ENCODE measurements at places on chromosomes 2 and 18.

DNA sequence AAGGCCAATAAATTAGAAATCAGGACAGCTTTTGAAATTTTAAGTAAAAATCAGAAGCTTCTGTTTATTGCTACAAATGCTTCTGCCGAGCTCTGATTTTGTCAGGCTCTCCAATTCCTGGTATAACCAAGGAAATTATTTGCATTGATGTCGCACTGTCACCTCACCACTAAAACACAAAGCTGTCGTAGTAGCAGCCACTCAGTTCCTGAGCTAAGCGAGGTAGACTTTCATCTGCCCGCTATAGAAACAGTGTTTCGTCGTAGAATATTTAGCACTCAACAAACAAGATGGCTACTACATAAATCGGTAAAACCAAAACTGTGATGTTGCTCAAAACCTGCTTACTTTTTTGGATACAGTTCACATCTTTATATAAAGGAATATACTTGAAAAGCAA is 141.3 kb upstream of the FOSL2 start:
- DNase-seq: no peak

DNA sequence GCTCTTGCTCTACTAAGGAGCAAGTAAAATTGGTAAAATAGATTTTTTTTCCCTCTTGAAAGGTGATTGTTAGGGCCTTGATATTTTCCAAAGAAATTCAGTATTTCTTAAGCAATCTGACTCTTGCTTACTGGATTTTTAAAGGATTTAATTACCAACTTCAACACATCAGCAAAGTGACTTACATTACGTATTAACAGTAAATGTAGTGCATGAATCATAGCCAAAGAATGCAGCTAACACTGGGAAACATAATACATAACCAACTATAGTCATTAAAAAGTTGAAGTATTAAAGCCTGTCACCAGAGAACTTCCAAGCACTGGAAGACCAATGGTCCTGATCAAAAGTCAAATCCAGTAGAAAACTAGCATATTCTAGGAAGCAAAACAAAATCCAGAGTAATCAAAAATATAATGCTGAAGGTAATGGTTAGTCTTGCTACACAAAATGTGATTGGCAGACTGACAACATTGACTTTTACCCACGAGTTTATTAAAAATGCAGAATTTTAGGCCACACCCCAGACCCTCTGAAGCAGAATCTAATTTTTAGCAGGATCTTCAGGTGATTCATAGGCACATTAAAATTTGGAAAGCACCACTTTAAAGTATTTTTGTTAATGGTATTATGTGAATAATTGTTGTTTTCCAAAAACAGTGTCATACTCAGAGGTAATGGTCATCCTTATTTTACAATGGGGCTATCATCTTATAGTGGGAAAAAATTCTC is 31.8 kb upstream of the CAVIN2 start:
- DNase-seq: peak; percentile 90

GRCh38 chr18:75698861-75699260 is 271.4 kb upstream of the SMIM21 start:
- no peak for DNase-seq

DNA sequence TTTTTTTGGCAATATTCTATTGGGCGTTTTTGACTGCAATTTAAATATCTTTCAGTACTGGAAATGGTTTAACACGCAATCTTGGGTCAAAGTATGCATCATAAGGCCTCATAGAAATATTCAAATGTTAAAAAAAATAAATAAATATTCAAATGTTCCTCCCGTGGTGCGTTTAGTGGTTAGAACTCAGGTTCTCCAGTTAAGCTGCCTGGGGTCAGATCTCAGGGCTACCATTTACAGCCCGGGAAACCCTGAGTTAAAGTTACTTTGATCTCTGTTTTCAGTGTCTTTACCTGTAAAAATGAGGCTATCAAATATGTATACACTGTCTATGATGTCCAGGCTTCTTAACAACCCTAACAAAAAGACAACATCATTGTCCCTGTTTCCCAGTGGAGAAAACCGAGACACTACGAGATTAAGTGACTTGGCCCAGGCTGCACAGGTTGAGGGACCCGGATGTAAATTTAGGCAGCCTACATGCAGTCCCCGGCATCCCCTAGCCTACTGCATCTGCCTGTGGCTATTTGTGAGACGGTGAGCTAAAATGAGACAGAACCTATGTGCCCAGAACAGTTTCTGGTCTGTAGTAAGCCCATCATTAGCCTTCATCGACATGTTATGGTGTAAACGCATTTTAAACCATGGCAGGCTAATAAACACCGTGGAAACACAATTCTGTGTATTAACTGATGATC is 1.7 kb downstream of the FHL2 start:
- no peak for DNase-seq

DNA sequence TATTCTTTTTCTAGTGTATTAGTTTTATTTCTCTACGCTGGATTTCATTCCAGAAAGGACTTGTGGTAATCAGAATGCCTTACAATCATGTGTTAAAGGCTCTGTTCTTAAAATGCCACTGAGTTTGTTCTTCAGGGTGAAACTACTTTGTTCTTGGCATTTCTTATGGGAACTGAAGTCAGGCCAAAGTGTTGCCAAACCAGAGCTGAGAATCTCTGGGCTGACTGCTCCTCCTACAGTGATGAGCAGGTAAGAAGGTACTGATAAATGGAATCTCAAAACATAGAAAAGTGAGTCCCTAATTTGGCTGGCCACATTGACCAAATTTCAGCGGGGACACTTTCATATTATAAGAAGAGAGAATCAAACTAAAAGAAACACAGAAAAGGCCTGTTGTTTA is 55.1 kb upstream of the ZNF397 start:
- DNase-seq: peak; percentile 16

GRCh38 chr2:176732780-176733179 is 463.5 kb downstream of the MTX2 start:
- no peak for DNase-seq

DNA sequence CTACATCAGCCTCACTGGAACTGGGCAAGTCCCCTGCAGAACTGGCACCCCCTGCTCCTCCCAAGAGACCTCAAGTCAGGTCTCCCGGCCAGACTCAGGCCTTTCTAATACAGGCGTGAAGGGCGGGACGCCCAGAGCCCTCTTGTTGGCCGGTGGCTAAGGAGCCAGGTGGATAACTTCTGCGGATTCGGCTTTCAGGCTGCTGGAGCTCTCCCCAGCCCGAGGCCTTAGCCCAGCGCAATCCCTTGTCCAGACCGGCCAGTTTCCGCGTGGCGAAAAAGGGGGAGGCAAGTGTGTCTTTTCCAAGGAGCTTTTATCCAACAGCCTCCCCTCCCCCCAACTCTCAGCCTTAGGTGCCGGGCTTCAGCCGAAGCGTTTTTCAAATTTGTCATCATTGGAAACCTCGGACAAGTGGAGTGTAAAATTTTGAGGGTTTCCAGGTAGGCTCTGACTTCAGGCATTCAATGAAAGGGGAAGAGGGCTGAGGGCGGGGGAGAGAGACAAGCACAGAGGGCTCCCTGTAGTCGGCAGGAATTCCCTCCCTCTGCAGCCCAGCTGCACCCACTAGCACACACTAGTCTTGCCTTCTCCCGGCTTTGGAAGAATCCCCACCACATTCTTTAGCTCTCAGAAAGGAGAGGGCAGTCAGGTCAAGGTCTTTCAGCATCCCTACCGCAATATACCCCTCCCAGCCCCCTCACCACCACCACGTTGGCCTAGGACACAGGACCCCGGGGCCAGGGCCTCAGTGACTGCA is 9.5 kb upstream of the SATB2 start:
- DNase-seq: no peak

- DNase-seq: no peak
These were observed 159.6 kb upstream of the NOSTRIN start for GRCh38 chr2:168642873-168643272.

DNA sequence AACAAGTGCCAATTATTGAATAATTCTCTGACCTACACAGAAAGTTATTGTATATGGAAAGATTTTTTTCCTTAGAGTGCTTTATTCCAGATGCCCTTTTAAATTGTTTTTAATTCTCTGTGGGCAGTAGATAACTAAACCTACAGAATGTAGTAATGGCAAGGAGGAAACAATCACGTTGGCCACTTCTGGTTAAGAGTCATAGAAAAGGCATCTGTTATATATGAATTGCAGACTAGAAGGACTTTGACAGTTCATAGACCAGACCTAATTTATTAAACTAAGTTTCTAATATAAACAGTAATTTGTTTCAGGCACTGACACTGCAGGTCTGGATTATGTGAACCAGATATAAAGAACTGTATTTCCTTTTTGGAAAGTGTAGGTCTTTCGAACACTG is 607.5 kb downstream of the PLCL1 start:
- DNase-seq: no peak

DNA sequence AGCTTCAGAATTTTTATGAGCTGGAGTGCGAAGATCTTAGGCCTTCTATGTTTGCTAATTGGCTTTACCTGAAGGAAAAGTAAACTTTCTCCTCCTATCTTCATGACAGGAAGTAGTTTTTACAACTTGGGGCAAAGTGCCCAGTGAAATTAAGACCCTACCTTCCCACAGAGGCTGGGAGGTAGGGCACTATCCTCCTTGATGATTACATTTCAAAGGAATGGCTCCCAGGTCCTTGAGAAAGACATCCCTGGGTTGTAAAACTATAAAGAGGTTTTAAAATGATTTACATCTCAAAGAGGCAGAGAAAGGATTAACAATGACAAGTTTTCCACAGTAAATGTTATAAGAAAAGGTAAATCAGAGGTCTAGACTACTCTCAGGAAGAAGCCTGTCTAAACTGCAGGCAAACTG is 155.8 kb downstream of the CDH7 start:
- no peak for DNase-seq

GRCh38 chr2:134127496-134127895 is 126.4 kb upstream of the MGAT5 start:
- DNase-seq: no peak

GRCh38 chr2:98378196-98378595 is 31.9 kb downstream of the CNGA3 start:
- no peak for DNase-seq

Measured in fibroblast of mammary gland (primary cell).